Left lung (tissue), 14 donors: ENCODE measurements at places on chromosomes 6 and 20. TPM values are rescaled to one million over a fixed set of nuclear protein-coding genes. Genes with fewer than 3 reads are reported as not detected.

- DNase-seq, result no peak
These were observed 158.3 kb upstream of the JAG1 start for GRCh38 chr20:10832141-10832540.

DNA sequence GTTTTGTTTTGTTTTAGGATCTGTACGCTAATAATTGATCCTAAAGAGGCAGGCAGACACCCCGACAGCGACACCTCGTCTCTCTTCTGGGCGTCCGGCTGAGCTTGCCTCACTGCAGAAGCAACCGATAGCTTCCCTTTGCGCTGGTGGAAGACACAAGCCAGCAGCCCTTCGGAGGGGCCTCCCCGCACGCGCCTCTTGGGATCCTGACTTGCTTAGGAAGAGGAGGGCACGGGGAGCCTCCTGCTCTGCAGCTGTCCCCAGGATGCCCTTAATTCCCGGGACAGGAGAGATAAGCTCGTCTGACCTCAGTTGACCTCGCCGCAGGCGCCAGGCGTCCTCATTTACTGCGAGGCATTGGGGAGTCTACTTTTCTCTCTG is 94.0 kb downstream of the CD83 start:
- DNase-seq, result peak; percentile 83

DNA sequence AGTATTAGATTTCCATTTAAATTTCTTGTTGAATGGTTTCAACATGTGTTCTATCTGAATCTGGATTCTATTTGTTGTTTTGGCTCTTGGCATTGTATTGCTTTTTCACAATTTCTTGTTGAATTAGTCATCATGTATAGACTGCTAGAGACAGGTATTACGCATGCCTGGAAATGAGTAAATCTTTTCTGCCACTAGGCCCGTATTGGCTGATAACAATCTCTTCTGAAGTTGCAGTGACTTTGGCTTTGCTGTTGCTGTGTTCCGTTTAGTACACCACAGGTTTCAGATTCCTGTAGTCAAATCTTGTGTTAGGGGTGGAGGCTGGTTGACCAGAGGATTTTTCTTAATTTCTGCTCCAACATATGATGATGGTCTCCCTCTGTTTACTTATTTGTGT is 1339.4 kb downstream of the GRIK2 start:
- DNase-seq, result no peak

DNA sequence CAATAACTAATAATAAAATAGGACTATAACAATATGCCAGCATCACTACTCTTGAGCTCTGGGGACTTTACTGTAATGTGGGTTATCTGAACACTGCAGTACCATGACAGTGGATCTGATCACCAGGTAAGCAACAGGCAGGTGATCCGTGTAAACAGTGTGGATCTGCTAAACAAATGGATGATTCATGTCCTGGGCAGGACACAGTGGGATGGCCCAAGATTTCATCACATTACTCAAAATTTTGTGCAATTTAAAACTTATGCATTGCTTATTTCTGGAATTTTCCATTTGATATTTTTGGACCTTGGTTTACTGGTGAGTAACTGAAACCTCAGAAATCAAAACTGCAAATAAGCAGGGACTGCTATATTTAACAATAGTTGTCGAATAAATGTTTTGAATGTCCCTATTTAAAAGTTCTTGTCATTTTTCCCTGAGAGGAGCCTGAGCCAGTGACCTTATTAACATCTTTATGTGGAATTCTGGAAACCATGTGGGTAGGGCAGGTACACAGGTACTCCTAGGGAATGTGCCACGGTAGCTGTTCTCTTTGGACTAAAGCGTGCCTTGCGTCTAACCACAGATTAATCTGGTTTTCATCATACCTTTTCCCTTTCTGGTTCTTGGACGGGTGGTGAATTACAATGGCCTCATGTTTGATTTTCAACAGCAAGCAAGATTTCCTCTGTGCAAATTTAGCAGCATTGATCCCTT is 214.5 kb upstream of the SASH1 start:
- no peak for DNase-seq

- no peak for DNase-seq
These were observed 85.9 kb downstream of the PXDC1 start for GRCh38 chr6:3665608-3666007.

- peak; percentile 86 for DNase-seq
These were observed 314.5 kb downstream of the COL12A1 start for GRCh38 chr6:74891349-74891831.

Gene OTOR
- polyA plus RNA-seq, result not detected

Gene DOP1A
- 42.1 TPM for polyA plus RNA-seq

Gene PTK6
- polyA plus RNA-seq, result 0.70 TPM

Gene GRIK2
- polyA plus RNA-seq, result 0.66 TPM

Gene C6orf132
- polyA plus RNA-seq, result 3.1 TPM
